Activated naive CD4-positive, alpha-beta T cell treated with Interleukin-2 at 50 U/mL for 16 hours (primary cell): ENCODE measurements at places on chromosomes 3 and 15.

- no peak for DNase-seq
These were observed 79.0 kb downstream of the RPLP1 start for GRCh38 chr15:69531665-69532027.

- DNase-seq: no peak
These were observed 374.0 kb downstream of the SV2B start for GRCh38 chr15:91473894-91474545.

- DNase-seq: no peak
These were observed 49.1 kb downstream of the NR1D2 start for GRCh38 chr3:23994244-23994569.

DNA sequence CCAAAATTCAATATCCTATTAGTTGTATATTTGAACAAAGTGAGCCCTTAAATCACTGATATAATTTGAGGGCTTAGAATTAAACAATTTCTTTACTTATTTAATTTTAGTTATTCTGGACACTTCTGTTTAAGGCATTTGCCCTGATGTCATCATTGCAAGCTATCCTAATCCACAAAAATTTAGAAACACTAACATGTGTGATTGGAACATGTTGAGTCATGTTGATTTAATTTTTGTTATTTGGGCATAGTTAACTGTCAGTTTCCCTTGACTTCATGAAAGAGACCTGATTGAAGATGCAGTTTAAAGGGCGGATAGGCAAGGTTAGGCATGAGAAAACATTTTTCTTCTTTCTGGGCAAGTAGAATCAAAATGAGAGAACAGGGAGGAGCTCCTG, 682.6 kb downstream of the ROBO1 start:
- DNase-seq: no peak

GRCh38 chr3:94978084-94978483, 915.2 kb downstream of the NSUN3 start:
- DNase-seq: no peak

GRCh38 chr3:195054311-195054710, 216.6 kb downstream of the XXYLT1 start:
- no peak for DNase-seq

GRCh38 chr3:53888232-53888631, 3.4 kb downstream of the SELENOK start:
- no peak for DNase-seq
